ENCODE measurements at places on chromosomes 6 and 20. TPM values are rescaled to one million over a fixed set of nuclear protein-coding genes. Genes with fewer than 3 reads are reported as not detected.

Gene PDYN
- not detected for total RNA-seq

Gene SLC22A7
- not detected for total RNA-seq

Gene TRIM15
- not detected for total RNA-seq

Gene FKBP1C
- 0.68 TPM for total RNA-seq

Gene SNRNP48
- 16.2 TPM for total RNA-seq

Gene TTLL9
- total RNA-seq: not detected

Gene LY86
- total RNA-seq: 1.1 TPM

Gene BPIFA1
- not detected for total RNA-seq

Gene PAK5
- not detected for total RNA-seq

Gene ZNF512B
- 12.2 TPM for total RNA-seq

Gene PNPLA1
- not detected for total RNA-seq

Gene RSPH9
- total RNA-seq: 0.11 TPM

Gene F13A1
- total RNA-seq: 188 TPM

DNA sequence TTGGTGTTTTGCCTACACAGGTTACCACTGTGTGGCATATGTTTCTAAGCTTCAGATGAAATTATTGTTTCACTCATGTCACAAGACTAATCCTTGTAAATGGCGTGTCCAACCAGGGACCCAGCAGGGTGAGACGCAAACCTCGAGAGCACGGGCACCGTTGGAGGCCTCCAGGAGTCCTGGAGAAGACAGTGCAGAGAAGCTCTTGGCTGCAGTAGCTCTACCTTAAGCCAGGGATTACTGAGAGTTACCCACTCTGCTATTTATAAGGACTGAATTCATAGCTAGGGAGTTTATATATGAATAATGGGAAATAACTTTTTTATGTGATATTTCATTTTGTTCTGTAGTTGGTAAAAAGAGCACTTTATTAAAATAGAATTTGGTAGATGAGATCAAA, 137.4 kb downstream of the SLC24A3 start:
- no peak for DNase-seq

- DNase-seq: no peak
Observed at GRCh38 chr6:76342611-76343160, 270.2 kb upstream of the IMPG1 start.

DNA sequence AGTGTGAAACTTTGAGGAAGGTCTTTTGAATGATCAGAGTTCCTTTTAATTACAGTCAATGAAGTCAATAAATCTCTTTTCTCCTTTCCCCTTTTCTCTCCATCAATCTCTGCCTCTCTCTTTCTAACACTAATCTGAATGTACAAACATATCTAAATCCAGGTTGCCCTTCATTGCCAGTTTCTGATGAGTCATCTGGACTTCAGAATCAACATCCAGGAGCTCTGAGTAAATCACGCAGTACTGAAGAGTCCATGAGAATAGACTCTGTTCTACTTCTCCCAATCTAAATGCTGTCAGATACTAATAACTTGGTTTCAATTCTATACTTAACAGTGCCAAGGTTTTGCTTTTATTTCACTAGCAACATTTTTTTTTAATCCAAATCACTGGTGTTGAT, 238.7 kb upstream of the THEMIS start:
- DNase-seq: no peak

- no peak for DNase-seq
Observed at GRCh38 chr20:9409352-9409751, 105.0 kb upstream of the LAMP5 start.

- DNase-seq: no peak
Observed at GRCh38 chr6:1931817-1932216, 313.6 kb downstream of the GMDS start.

- DNase-seq: no peak
Observed at GRCh38 chr6:136070815-136071214, 179.3 kb downstream of the MTFR2 start.

DNA sequence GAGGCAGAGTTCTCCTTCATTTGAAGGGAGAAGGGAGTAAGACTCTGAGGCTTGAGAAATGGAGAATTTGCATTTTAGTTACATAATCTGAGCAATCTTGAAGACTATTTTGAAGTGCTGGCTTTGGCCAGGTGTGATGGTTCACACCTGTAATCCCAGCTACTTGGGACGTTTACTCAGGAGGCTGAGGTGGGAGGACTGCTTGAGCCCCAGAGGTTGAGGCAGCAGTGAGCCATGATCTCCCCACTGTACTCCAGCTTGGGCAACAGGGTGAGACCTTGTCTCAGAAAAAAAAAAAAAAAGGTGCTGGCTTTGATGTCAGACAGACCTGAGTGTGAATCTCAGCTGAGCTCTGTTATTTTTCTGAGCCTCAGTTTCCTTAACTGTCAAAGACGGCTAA, 12.4 kb upstream of the ARMC12 start:
- no peak for DNase-seq

- no peak for DNase-seq
Observed at GRCh38 chr6:39614393-39614950, 110.7 kb downstream of the KIF6 start.

DNA sequence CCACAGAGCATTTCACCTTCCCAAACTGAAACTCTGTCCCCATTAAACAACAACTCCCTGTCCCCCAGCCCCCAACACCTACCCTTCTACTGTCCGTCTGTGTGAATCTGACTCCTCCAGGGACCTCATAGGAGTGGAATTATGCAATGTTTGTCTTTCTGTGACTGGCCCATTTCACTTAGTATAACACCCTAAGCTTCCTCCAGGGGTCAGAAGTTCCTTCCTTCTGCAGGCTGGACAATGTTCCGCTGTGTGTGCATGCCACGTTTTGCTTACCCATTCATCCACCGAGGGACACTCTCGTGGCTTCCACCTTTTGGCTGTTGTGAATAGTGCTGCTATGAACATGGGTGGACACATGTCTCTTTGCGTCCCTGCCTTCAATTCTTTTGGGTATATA, 37.6 kb upstream of the MPC1 start:
- DNase-seq: no peak

DNA sequence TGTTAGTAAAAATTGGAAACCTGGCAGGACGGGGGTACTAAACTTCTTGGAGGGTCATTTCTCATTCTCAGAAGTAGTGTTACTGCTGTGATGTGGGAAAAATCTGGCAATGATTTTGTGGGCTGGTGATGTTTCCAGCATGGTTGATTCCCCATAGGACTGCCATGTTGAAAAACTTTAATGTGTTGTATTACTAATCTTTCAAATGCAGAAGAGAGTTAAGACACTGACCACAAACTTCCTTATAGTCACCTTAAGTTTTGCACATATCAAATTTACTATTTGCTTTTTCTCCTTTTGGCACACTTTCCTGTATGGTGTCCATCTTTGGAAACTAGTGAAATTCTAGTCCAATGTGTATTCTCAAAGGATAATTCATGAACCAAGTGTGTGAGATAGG, 236.2 kb upstream of the TAB2 start:
- no peak for DNase-seq

DNA sequence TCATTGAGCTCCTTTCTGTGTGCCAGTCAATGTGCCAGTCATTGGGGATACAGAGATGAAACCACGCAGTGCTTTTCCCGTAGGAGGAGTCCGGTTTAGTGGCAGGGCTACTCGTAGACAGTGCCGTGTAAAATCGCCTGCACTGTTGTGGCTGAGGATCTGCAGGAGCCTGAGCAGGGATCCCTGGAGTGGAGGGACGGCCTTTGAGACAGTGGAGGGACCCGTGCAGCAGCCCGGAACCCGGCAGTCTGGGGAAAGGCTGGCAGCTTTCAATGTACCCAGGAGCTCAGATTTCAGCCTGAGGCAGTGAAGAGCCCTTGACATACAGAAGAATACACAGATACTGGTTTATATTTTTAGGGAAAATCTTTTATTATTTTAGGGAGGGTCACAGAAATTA, 203.3 kb downstream of the ARID1B start:
- no peak for DNase-seq

DNA sequence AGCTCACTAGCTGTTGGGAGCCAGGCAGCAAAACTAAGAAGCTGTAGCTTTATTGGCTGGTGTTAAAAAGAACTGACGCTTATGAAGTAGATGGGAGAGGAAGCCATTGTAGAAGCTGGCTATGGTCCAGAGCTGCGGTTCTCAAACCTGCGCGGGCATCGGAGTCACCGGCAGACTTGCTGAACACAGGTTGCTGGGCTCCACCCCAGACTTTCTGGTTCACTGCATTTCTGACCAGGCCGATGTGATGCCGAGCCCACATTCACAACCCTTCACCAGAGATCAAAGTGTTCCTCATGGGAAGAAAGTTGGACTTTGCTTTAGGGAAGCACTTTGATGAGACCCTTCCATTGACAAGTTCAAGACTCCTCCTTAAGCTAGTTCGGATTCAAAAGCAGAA, 231.6 kb downstream of the QKI start:
- DNase-seq: no peak

GRCh38 chr6:5990786-5991185, 15.9 kb downstream of the NRN1 start:
- DNase-seq: no peak

GRCh38 chr6:133297657-133298056, 56.5 kb downstream of the EYA4 start:
- no peak for DNase-seq

DNA sequence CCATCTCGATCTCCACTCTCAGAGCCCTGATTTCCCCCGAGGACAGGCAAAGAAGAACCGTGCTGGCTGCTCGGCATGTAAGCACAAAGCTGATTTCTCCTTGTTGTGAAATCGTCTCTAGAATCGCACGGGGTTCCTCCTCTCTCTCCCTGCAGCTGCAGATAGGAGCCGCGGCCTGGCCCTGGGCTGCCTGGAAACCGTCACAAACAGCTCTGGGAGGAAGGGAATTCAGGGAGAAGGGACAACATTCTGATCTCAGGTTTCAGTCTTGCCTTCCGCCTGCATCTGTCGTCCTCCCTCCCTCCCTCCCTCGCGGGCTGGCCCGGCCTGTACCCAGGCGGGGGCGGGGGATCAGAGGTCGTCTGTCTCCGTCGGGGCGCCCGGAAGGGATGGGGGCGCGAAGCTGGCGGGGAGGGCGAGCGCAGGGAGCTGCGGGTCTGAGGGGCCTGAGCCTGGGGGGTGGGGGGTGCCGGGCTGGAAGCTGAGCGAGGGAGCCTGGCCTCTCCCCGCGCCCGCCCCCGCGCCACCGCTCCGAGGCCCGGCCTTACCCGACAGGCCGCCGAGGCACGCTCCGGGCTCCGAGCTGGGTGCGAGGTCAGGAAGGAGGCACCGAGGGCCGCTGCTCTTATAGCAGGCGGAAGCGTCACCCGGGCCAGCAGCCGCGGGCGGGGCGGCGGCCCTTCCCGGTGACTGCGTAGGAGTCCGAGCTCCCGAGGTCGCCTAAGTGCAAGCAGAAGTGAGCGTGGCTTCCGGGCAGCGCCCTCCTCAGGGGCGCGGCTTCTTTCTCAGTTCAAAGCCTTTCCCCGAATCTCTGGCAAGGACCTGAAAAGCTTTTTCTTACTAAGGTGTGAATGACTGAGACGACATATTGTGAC, at the start of gene SERPINB1:
Gene SERPINB1, minus strand, starts transcription at position 600 of the 875 bp plus-strand sequence. CDS start 1,277 bp downstream, outside the sequence.
- peak; percentile 98 for DNase-seq

DNA sequence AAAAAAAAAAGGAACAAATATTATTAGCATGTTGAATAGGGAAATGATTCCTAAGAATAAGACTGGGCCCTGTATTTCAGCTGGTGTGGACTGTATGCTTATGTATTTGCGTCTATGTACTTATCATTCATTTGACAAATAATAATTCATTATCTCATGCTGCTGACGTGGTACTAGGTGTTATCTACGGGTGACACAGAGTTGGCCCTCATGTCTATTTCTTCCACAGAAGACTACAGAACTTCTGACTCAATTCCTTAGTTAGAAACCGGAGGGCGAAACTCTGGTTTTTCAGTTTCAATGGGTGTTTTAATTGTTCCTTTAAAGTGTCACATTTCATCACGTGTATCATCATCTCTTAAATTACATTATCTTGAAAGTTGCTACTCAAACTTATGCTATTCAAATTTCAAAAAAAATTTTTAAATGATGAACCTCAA, 305.9 kb downstream of the CLIC5 start:
- DNase-seq: no peak

- no peak for DNase-seq
Observed at GRCh38 chr6:125574604-125575003, 174.8 kb upstream of the HEY2 start.

- DNase-seq: no peak
Observed at GRCh38 chr20:38601216-38602184, at the start of gene ARHGAP40. TSS of gene ARHGAP40 (plus strand) at chr20:38601809.

DNA sequence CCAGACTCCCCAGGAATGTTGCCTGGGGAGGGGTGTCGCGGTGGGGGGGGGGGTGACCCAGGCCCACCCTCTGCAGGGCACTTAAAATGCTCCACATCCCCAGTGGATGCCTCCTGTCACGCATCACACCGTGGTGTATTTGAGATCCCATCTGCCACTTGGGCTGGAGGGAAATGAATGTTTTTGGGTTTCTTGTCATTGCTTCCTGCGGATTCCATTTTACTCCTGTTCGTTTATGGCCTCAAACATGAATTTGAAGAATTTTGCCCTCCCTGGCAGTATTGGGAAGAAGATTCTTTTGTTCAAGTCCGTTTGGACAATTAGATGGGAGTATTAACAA, 544 bp upstream of the KHDC1 start:
- no peak for DNase-seq

GRCh38 chr6:159582736-159583135, 110.3 kb downstream of the SOD2 start:
- DNase-seq: no peak

- peak; percentile 93 for DNase-seq
Observed at GRCh38 chr6:37239950-37240713, 17.4 kb upstream of the TBC1D22B start.

DNA sequence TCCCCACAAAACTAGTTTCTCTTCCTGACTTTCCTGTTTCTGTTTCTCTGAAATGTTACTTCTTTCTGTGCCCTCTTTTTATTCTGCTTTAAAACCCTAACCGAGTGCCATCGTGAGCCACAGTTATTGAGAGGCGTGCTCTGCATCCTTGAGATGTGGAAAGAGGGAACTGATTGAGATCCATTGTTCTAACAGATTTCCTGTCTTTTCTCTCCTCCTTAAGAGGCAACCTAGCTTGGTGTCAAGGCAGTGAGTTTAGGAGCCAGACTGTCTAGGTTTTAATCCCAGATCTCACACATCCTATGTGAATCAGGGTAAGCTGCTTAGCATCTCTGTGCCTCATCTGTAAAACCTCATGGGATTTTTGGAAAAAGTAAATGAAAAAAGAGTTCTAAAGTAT, 57.5 kb downstream of the SNX9 start:
- no peak for DNase-seq

- DNase-seq: no peak
Observed at GRCh38 chr20:20454850-20455627, 87.1 kb downstream of the INSM1 start.
